ENCODE measurements at places on chromosomes 2 and 18. TPM values are rescaled to one million over a fixed set of nuclear protein-coding genes. Genes with fewer than 3 reads are reported as not detected.

- H3K27me3 ChIP-seq = no peaks in the 10 kb centered on the region
- no peak overlapping the region for H3K27ac ChIP-seq
- H3K36me3 ChIP-seq = no peaks in the 10 kb centered on the region
- DNase-seq = no peak
Measured at GRCh38 chr2:200100027-200100426, 144.6 kb downstream of the MAIP1 start.

DNA sequence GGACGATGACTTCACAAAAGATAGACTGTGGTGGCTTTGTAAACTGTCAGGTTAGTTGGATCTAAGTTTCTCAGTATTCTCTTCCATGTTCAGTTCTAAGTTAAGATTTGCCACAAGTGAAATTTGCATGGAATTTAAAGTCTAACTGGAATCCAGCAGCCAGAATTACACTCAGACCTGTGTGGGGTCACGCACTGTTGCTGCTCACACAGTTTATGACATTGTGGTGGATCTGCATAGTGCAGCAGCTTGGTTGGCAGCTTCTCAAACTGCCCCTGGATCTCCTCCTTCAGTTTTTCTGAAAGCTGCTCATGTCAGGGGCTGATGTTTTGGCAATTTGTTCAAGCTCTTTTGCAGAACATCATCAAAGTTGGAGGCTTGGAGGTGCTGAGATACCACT, 228.1 kb upstream of the KCNJ3 start:
- DNase-seq = no peak
- H3K4me1 ChIP-seq = no peaks in the 10 kb centered on the region
- no peaks in the 10 kb centered on the region for H3K36me3 ChIP-seq

DNA sequence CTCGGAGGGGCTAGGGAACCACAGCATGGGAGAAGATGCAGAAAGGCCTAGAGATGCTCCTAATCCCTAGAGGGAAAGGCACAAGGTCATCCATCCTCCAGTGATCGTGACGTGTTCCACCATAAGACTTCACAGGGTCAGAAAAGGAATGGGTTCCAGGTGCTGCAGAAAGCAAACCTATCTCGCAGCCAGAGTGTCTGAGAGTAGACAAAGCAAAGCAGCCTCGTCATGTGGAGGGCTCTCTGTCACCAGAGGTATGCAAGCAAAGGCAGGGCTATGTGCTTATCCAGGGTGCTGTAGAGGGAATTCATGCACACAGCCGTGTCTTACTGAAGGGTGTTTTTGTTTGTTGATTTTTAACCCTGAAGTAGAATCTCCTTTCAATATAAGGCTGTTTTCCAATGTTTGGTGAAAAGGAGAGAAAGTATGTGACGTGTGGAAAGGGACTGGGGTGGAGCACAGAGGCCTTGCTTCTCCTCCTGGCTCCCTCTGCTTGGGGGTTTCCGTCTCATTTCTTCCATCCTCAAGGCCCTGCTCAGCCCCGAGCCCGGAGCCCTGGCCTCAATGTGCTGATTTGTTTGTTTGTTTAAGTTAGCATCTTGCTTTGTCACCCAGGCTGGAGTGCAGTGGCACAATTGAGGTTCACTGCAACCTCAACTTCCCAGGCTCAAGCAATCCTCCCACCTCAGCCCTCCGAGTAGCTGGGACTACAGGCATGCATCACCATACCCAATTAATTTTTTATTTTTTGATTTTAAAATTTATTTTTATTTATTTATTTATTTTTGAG, 3.0 kb downstream of the GPR55 start:
- no peak for DNase-seq
- no peak overlapping the region for H3K27ac ChIP-seq
- no peak overlapping the region for H3K4me3 ChIP-seq
- no peaks in the 10 kb centered on the region for H3K4me1 ChIP-seq
- H3K27me3 ChIP-seq = peaks cover 5% of the 10 kb centered on the region
- H3K36me3 ChIP-seq = no peaks in the 10 kb centered on the region

DNA sequence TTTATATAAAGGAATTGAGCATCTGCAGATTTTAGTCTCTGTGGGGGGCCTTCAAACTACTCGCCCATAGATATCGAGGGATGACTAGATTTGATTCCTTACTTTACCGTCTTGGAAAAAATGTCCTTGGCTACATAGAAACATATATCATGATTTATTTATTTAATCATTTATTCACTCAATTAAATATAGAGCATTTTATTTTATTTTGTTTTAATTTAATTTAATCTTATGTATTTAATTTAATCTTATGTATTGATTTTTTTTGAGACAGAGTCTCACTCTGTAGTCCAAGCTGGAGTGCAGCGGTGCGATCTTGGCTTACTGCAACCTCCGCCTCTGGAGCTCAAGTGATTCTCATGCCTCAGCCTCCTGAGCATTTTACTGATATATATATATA, 105.4 kb downstream of the SCN9A start:
- no peak for DNase-seq
- H3K36me3 ChIP-seq = no peaks in the 10 kb centered on the region
- no peaks in the 10 kb centered on the region for H3K27me3 ChIP-seq

GRCh38 chr2:159855557-159856061, 57.6 kb upstream of the CD302 start:
- H3K36me3 ChIP-seq = no peaks in the 10 kb centered on the region
- no peak overlapping the region for H3K4me3 ChIP-seq
- no peak overlapping the region for H3K27ac ChIP-seq
- peak; percentile 4 for DNase-seq

DNA sequence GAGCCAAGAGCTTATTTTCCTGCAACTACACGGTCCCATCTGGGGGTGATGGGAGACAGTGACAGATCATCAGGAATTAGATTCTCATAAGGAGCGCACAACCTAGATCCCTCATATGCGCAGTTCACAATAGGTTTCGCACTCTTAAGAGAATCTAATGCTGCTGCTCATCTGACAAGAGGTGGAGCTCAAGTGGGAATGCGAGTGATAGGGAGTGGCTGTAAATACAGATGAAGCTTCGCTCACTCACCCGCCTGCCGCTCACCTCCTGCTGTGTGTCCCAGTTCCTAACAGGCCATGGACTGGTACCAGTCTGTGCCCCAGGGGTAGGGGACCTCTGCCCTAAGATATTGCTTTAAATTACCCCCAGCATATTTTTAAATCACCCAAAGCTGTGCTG, 10.8 kb downstream of the LRRFIP1 start:
- no peaks in the 10 kb centered on the region for H3K4me1 ChIP-seq
- H3K27ac ChIP-seq = no peak overlapping the region
- no peak overlapping the region for H3K4me3 ChIP-seq
- no peaks in the 10 kb centered on the region for H3K27me3 ChIP-seq

- no peak for DNase-seq
- H3K4me1 ChIP-seq = peaks cover 6% of the 10 kb centered on the region
- no peaks in the 10 kb centered on the region for H3K36me3 ChIP-seq
Measured at GRCh38 chr18:61589053-61589723, 256.0 kb downstream of the CDH20 start.

GRCh38 chr18:58535340-58536201, 93.3 kb downstream of the ALPK2 start:
- DNase-seq = peak; percentile 70
- no peaks in the 10 kb centered on the region for H3K27me3 ChIP-seq
- H3K36me3 ChIP-seq = peaks cover 6% of the 10 kb centered on the region
- H3K27ac ChIP-seq = peak overlapping the region; percentile 9
- H3K4me1 ChIP-seq = peaks cover 8% of the 10 kb centered on the region

DNA sequence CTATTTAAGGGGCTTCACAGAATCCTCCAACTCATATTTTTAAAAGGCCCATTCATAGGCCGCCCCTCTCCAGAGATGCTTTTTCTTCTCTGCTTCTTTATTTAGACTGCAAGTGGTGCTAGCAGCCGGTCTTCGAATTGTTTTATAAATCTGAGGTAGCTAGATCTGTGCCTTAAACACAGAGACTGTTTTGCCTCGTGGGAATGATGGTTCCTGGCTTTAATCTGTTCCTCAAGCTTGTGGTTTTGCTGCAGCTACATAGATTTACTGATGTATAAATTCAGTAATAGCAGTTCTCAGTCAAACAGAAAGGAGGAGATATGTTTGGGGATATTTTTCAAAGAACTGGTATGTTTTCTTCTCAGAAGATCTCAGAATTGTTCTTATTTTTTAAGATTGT, 45.3 kb downstream of the TNFRSF11A start:
- DNase-seq = no peak
- no peak overlapping the region for H3K4me3 ChIP-seq
- no peak overlapping the region for H3K27ac ChIP-seq
- no peaks in the 10 kb centered on the region for H3K4me1 ChIP-seq
- H3K36me3 ChIP-seq = no peaks in the 10 kb centered on the region

- no peak for DNase-seq
- no peaks in the 10 kb centered on the region for H3K36me3 ChIP-seq
- no peak overlapping the region for H3K4me3 ChIP-seq
- no peak overlapping the region for H3K27ac ChIP-seq
- H3K27me3 ChIP-seq = no peaks in the 10 kb centered on the region
Measured at GRCh38 chr2:48220501-48220900, 309.5 kb upstream of the STON1 start.

GRCh38 chr2:189661148-189661956, at the start of gene ASNSD1:
Gene ASNSD1, plus strand, starts transcription at chr2:189661459. Its CDS starts 4,674 bp downstream, at chr2:189666133.
- H3K4me3 ChIP-seq = peak within 1 kb of the TSS; percentile 90
- H3K27ac ChIP-seq = peak within 1 kb of the TSS; percentile 87
- no peaks in the 10 kb centered on the region for H3K27me3 ChIP-seq

- peaks cover 45% of the 10 kb centered on the region for H3K4me1 ChIP-seq
- no peaks in the 10 kb centered on the region for H3K36me3 ChIP-seq
- no peak overlapping the region for H3K4me3 ChIP-seq
Measured at GRCh38 chr2:10932345-10933151, 20.8 kb downstream of the KCNF1 start.

- no peak overlapping the region for H3K4me3 ChIP-seq
- no peaks in the 10 kb centered on the region for H3K36me3 ChIP-seq
- peak; percentile 85 for DNase-seq
- H3K27ac ChIP-seq = no peak overlapping the region
- peaks cover 73% of the 10 kb centered on the region for H3K27me3 ChIP-seq
- H3K4me1 ChIP-seq = peaks cover 8% of the 10 kb centered on the region
Measured at GRCh38 chr2:176164611-176165369, 7.7 kb downstream of the HOXD3 start.

- peaks cover 9% of the 10 kb centered on the region for H3K4me1 ChIP-seq
- no peak overlapping the region for H3K4me3 ChIP-seq
- no peak overlapping the region for H3K27ac ChIP-seq
- H3K36me3 ChIP-seq = no peaks in the 10 kb centered on the region
Measured at GRCh38 chr2:214547931-214548330, 137.1 kb downstream of the VWC2L start.

- DNase-seq = peak; percentile 65
- H3K4me1 ChIP-seq = no peaks in the 10 kb centered on the region
- no peaks in the 10 kb centered on the region for H3K27me3 ChIP-seq
- H3K36me3 ChIP-seq = no peaks in the 10 kb centered on the region
- no peak overlapping the region for H3K4me3 ChIP-seq
Measured at GRCh38 chr2:191791953-191792560, 54.8 kb downstream of the CAVIN2 start.

DNA sequence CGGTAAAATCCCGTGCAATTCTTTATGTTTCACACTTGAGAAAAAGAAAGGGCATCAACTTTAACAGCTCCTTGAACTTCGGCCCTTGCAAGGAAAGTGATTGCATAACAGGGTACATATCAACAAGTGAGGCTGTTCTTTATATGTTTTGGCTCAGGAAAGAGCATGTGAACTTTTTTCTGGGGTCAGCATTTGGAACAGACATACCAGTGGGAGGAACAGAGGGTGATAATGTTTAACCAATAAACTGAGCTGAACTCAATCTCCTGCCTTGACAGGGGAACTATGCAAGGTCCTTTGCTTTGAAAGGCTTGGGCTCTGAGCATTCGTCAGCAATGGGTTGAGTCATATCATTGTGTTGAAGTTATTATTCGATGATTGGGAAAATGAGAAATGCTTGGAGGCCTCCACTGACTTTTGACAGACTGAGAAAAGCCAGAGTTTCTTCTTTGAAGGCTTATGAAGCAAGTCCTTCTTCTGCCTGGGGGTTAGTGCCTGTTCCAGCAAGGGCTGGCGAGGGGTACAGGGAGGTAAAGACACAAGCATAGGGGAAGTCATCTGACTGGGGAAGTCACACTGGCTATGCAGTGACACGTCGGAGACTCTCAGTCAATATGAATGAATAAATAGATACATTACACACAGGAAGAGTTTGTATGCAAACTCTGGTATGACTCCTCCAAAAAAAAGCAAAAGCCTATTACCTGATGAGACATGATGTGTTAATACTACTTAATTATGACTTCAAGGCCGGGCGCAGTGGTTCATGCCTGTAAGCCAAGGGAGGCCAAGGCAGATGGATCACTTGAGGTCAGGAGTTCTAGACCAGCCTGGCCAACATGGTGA, 57.2 kb downstream of the CYB5A start:
- H3K4me3 ChIP-seq = no peak overlapping the region
- DNase-seq = peak; percentile 48
- no peak overlapping the region for H3K27ac ChIP-seq
- no peaks in the 10 kb centered on the region for H3K27me3 ChIP-seq

DNA sequence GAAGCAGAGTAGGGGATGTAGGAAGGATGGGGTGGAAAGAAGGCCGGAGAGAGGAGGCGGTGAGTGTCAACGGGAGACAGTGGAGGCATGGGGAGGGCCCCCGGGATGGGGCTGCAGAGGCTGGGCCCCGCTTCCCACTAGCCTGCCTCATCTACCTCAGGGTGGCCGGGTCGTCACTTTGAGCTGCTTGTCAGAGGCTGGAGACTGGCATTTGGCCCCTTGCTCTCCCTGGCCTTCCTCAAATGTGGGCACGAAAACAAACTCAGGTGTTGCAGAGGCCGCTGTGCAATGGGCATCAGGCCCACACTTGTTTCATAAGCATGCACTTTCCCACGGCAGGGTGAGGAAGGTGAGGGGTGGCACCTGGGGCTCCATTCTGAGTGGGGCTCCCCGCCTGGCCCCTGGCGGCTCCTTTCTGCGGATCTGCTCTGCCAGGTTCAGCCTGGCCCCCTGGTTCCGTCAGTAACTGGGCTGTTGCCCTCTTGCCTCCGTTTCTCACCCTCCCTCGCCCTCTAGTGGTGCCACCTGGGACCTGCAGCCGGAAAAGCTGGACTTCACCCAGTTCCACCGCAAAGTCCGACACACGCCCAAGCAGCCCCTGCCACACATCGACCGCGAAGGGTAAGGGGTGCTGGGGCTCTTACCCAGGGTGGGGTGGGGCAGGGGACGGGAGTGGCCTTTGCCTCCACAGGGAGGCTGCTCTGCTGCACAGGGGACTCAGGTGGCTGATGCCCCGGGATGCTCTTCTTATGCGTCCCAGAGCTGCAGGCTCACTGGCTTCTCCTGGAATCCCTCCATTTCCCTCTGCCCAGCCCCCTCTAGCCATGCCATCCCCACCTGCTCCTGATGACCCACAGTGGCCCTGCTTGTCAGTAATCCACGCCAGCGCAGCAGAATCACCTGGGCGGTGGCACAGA, 125.4 kb downstream of the CTIF start:
- H3K27me3 ChIP-seq = no peaks in the 10 kb centered on the region
- no peak overlapping the region for H3K4me3 ChIP-seq
- peaks cover 18% of the 10 kb centered on the region for H3K36me3 ChIP-seq
- peaks cover 19% of the 10 kb centered on the region for H3K4me1 ChIP-seq
- no peak overlapping the region for H3K27ac ChIP-seq

GRCh38 chr2:40210344-40210967, 241.4 kb downstream of the SLC8A1 start:
- H3K27ac ChIP-seq = no peak overlapping the region
- no peaks in the 10 kb centered on the region for H3K27me3 ChIP-seq
- no peak for DNase-seq
- no peak overlapping the region for H3K4me3 ChIP-seq

Gene ZNF521
- total RNA-seq = 48.0 TPM

Gene C2orf78
- not detected for total RNA-seq

Gene SUCLG1
- total RNA-seq = 50.6 TPM

Gene KIAA2012
- not detected for total RNA-seq

Gene ZNF892
- 5.9 TPM for total RNA-seq

Gene C2orf74
- 11.5 TPM for total RNA-seq

Gene SKOR2
- total RNA-seq = not detected
